A172 (cell line): ENCODE measurements at places on chromosomes 3 and 15. TPM values are rescaled to one million over a fixed set of nuclear protein-coding genes. Genes with fewer than 3 reads are reported as not detected.

CLSTN2 gene
- total RNA-seq, result 1.1 and 6.3 TPM in 2 replicates

PCSK6 gene
- total RNA-seq, result 5.5 and 10.0 TPM in 2 replicates

GOLGA8H gene
- total RNA-seq, result 0.41 and 1.6 TPM in 2 replicates

- no peak for DNase-seq
These were observed 427.9 kb upstream of the BCHE start for GRCh38 chr3:166265153-166265552.

- no peak for DNase-seq
These were observed 79.0 kb downstream of the NAALADL2 start for GRCh38 chr3:174938102-174938501.

DNA sequence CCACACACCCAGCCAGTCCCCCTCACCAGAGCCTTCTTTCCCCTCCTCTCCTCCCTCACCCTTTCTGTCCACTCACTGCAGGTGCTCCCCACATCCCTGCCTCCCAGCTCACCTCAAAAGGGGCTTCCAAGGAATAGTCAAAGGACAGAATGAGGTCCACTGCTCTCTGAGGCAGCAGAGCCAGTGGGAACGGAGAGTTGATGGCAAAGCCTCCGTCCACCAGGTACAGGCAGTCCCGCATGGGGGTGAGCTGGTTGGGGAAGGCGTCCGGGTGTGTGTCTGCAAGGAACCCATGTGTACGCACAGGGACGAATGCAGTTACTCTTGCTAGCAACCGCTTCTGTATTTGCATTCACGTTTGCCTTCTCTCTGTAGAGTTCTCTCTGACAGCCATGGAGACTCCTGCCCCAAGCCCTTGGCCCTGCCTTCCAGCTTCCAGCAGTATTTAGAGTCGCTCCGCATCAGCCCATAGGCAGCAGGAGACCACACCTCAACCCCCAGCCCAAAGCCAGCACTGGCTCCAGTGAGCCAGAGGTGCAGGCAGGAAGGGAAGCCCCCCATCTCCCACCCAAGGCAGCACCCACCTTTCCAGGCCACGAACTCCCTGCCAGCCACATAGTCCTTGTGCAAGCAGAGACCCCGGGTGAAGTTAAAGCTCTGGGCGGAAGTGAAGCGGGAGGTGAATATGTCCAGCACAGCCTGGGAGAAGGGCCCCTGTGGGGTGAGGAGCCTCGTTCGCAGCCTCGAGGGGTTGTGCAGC lies 12.4 kb downstream of the PLA2G4F start:
- no peak for DNase-seq
